ENCODE measurements at places on chromosomes 12 and 14.

GRCh38 chr12:105843986-105844760, 294.6 kb downstream of the NUAK1 start:
- no peak for DNase-seq

GRCh38 chr12:110100315-110100970, 23.7 kb upstream of the IFT81 start:
- DNase-seq: peak; percentile 90

- peak; percentile 98 for DNase-seq
Observed at GRCh38 chr12:69534389-69534822, 50.9 kb upstream of the CCT2 start.

- no peak for DNase-seq
Observed at GRCh38 chr14:57823015-57823660, 42.8 kb downstream of the SLC35F4 start.

- DNase-seq: no peak
Observed at GRCh38 chr14:92675976-92676375, 72.5 kb downstream of the LGMN start.

DNA sequence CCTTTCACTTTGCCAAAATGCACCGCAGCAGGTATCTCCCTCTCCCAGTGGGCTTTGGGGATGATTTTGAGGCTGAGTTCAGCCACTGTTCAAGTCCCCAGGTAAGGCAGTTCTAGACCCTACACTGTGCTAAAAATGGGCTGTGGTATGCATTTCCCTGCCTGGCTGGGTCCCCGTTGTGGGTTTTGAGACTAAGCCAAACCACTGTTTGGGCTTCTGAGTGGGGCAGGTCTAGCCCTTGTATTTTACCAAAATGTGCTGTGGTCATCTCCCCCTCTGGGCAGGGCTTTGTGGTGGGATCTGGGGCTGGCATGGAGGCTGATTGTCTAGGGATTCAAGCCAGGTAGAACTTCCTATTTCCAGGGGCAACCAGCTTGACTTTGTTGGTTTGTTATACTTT, 13.6 kb upstream of the OR4Q3 start:
- DNase-seq: no peak

DNA sequence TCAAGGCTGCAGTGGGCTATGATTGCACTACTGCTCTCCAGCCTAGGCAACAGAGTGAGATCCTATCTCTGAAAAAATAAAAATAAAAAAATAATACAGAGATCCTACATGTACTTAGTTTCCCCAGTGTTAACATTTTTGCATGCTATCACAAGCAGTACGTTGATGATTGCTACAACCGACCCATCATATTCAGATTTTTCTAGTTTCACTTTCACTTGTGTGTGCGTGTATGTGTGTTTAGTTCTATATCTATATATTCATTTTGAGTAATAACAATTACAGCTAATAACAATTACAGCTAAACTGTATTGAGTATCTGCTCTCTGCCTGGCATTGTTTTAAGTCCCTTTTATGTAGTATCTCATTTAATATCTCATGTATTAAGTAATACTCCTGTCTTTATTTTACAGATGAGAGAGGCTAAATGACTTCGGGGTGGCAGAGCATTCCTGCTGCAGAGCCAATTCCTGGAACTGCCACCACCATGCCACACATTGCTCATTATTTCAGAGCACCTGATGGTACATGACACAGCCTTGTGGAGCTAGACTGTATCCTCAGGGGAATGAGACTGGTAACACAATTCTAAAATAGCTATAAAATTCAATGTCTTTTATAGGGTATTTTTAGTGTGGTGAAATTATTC, 153.1 kb downstream of the BCAT1 start:
- no peak for DNase-seq

DNA sequence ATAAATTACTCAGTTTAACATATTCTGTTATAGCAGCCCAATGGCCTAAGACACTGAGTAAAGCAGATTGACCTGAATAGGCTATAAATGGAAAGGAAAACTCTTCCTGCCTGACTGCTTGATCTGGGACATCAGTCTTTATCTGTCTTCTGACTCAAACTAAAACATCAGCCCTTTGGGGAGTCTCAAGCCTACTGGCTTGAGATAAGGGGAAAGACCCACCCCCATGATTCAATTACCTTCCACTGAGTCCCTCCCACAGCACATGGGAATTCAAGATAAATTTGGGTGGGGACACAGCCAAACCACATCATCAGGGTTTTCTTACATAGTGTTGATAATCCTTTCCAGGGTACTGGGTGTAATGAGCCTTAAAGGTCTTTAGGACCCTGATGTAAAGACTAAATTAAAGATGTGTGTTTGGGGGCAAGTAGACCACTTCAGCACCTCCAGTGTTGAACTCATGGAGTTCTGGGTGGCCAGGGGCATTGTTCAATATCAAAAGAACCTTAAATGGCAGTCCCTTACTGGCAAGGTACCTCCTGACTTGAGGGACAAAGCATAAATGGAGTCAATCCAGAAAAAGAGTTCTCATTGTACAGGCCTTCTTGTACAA, 67.8 kb downstream of the TSHR start:
- no peak for DNase-seq

DNA sequence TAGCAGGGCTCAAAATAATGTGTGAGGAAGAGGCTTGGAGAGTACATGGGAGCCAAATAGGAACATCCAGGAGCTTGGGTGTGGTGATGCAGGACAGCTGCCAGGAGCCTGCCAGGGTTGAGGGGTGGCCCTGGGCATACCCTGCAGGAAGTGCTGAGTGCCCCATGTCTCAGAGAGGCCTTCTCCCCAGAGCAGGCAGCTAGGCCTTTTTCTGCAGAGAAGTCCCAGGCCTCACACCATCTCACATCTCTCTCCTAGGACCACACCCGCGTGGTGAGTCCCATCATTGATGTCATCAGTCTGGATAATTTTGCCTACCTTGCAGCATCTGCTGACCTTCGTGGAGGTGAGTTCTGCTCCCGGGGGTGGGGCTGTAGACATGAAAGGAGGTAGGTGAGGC, 66.9 kb downstream of the ERH start:
- DNase-seq: no peak

DNA sequence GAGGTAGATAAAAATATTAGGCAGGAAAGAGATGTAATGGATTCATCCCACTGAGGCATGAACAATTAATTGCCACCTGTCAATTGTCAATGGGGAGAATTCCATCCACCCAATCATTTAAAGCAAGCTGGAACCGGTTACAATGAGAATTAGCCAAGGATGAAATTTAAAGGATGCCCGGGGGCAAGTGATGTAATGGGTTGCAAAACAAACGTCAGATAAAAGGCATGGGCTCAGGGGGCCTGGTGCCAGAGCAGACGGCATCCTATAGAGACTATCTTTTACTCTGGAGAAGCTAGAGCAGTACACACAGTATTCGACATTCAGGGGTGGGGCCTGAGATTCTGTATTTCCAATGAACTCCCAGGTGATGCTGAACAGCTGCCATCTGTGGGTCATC, 80.5 kb upstream of the ZFP36L1 start:
- no peak for DNase-seq

- DNase-seq: no peak
Observed at GRCh38 chr12:117124421-117125271, 25.4 kb upstream of the TESC start.

DNA sequence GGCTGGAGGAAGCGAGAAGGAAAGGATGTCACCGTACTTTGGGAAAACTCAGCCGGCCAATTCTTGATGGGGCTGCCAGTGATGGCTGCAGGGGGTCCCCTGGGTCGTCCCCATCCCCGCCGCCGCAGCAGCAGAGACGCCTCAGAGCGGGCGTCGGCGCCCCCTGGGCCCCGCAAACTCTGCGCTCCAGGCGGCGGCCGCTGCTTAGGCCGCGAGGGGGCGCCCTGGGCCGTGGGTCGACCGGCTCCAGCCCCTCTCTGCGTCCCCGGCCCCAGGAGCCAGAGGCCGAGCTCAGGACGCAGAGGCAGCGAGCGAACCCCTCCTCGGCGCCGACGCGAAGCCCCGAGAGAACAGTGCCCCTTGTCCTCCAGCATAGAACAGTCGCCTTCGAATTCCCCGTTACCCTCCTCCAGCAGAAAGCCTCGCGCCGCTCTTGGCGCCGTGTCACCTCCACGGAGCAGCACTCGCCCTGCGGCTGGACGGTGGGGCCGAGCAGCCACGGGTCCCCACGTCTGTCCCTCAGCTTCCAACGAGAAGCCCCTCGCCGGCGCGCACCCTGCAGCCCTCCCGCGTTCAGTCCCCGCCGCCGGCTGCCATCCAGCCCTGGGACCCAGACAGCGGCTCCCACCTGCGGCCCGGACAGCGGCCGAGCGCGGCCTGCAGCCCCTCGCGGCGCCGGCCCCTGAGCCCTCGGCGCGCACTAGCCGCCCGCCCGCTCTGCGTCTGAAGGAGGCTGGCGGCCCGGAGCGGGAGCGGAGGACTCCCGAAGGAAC, 106.6 kb downstream of the PRICKLE1 start:
- peak; percentile 93 for DNase-seq

DNA sequence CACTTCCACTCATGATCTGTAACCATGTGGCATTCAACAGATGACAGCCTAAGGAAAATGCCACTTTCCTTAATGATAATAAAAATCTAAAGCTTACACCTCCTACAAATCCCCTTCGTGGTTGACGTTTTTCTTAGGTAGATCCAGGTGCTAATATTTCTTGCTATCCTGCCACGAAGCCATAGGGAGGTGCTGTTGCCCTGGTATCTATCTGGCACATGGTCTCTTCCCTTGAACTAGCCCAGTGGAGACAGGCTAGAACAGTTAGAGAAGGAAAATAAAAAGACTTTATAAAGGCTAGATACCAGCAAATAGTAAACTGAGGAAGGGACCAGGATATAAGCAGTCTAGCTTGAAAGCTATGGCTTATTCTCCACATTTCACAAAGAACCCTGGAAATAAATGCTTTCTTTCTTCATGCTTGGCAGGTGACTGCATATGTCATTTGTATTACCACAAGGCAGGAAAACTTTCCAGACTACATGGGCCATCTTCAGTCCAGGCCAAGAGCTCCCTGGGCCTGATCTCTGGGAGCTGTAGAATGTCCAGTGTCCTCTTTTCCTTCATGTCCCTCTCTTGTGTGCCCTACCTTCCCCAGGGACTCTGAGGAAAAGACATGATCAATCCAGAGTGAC, 15.3 kb downstream of the SPIC start:
- peak; percentile 52 for DNase-seq

DNA sequence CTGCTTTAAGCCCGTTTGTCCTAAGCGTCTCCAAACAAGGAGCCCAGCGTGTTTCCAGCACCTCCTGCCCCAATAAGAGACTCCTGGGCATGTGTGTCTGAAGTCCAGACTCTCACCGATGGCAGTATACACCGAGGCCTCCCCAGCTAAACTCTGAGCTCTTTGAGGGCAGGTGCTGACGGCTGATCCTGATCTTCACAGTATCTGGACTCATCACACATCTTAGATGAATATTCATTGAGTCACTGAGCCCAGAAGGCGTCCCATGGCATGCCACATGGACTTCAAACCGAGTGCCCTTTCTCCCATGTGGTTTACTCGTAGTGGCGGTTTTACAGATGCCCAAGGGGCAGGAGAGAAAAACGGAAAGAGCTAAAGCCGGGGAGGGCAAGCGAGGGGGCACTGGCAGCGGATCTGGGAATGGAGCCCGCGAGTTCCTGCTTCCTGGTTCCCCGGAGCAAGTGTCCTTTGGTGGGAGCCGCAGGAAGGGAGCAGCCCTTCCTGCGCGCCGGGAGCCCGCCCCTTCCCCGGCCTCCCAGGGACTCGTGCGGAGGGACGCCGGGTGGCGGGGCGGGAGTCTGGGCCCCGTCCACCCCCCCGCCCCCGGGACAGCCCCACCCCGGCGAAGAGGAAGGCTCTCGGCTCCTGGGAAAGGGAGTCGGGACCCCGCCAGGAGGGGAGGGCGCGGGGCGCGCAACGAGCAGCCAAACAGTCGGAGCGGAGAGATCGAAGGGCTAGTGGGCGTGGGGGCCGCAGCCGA, 585 bp upstream of the TEAD4 start:
- peak; percentile 82 for DNase-seq

GRCh38 chr12:93315385-93315906, 62.3 kb upstream of the NUDT4 start:
- no peak for DNase-seq

DNA sequence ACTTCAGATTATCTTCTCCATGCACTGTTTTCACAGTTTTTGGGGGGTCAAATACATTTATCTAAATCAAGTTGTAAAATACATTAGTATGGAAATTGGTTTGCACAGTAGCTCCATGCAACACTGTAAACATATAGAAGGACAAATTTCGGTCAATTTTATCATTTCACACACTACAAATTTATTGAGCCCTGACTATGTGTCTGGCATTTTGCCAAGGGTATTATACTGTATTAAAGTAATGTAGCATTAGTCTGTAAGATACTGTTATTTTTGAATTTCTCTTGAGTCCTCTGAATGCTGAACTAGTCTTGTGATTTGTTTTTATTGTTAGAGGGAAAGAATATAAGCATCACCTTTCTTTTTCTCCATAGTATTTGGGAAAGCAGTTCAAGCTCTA, 1.3 kb downstream of the RAD9B start:
- no peak for DNase-seq

DNA sequence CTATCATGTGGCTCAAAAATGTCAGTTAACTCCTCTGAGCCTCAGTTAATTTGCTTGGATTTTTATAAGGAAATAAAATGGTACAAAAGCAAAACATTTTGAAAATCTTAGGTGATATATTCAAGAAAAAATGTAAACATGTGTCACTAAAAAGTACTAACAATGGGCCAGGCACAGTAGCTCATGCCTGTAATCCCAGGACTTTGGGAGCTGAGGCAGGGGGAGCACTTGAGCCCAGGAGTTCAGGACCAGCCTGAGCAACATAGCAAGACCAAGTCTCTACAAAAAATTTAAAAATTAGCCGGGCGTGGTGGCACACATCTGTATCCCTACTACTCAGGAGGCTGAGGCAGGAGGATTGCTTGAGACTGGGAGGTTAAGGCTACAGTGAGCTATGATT, 25.7 kb downstream of the AQP6 start:
- DNase-seq: no peak

- no peak for DNase-seq
Observed at GRCh38 chr14:46480817-46481216, 170.8 kb downstream of the RPL10L start.

DNA sequence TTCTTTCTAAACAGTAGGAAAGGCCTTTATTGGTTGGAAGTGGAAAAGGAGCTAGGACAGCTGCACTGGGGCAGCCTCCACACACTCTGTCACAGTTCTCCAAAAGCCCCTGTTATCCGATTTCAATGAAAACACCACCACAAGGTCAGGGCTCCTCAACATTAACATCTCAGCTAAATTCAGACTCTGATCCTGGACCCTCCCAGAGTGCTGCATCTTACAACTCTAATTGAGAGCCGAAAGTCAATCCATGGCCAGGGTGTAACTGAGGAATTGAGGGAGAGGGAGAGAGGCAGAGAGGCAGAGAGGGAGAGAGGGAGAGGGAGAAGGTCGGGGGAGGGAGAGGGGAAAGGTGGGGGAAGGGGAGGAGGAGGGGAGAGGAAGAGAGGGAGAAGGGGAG, 32.1 kb downstream of the DICER1 start:
- no peak for DNase-seq

- no peak for DNase-seq
Observed at GRCh38 chr12:114119316-114119715, 153.2 kb upstream of the RBM19 start.

GRCh38 chr14:78104160-78104559, 66.0 kb upstream of the NRXN3 start:
- DNase-seq: no peak

- no peak for DNase-seq
Observed at GRCh38 chr12:99427104-99427503, 220.4 kb upstream of the GARIN6 start.

GRCh38 chr12:25326326-25326725, 75.6 kb upstream of the KRAS start:
- DNase-seq: no peak
